Gastroesophageal sphincter (tissue), 4 donors: ENCODE measurements at places on chromosomes 5 and 9. TPM values are rescaled to one million over a fixed set of nuclear protein-coding genes. Genes with fewer than 3 reads are reported as not detected.

- ATAC-seq = no peak
These were observed 791.9 kb upstream of the CDH6 start for GRCh38 chr5:30401479-30402058.

The SPINK13 gene
- not detected for total RNA-seq

DNA sequence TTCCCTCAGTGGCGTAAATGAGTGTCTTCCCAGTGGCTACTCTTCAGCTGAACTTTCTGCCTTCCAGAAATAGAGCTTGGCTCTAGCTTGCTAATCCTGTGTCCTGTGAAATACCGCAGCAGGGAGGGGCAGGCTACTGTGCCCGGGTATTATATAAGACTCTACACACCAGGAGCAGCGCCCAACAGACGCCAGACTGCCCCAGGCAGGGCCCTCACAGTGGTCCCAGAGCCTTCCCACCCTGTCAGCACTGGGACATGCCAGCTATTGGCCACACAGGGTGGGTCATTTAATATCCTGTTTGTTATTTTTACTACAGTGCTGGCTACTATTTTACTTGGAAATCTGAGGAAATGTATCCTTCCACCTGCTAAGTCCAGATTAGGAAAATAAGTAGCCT lies 121.0 kb downstream of the FEM1C start:
- peak; percentile 83 for ATAC-seq

GRCh38 chr9:127264462-127265219 lies at the start of gene GARNL3:
Gene GARNL3 (plus strand): TSS chr9:127264774. CDS start chr9:127264878, 104 bp downstream.
- no peak for ATAC-seq

- ATAC-seq = no peak
These were observed 211.2 kb upstream of the TBCA start for GRCh38 chr5:77987331-77987730.
